GM10248 (cell line): ENCODE measurements at places on chromosomes 1 and 21.
A peak's percentile ranks its signal among the peaks of the same experiment; 100 is the strongest.

DNA sequence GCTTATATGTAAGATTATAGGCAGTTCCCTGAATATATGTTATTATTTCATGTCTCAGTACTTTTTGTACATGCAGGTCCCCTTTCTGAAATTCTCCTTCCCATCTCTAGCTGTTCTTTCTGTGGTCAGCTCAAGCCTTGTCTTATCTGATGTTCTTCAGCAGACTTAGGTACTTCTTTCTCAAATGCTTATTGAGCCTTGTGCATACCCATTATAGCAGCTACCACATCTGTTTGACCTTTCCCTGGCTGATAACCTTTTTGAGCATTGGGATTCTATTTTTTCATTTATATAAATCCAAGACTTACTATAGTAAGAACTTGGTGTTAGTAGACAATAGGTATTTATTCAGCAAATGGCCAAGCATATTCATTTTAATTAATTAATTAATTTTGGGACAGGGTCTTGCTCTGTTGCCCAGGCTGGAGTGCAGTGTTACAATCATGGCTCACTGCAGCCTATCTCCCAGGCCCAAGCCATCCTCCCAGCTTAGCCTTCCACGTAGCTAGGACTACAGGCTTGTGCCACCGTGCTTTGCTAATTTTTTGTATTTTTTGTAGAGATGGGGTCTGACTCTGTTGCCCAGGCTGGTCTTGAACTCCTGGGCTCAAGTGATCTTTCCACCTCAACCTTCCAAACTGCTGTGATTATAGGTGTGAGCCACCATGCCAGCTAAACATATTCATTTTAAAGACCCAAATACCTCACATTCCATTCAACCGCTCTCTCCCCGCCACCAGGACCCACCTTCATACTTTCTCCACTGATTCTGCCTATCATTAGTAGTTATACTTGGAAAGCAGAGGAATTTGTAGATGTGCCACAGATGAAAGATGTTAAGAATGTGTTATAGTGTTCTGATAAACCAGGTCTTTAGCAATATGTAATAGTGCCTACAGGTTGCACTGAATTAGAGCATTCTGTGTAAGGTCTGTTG lies 16.7 kb downstream of the TIPRL start:
- DNase-seq = no peak

GRCh38 chr1:33346927-33347649 lies 26.2 kb upstream of the A3GALT2 start:
- no peak for DNase-seq

DNA sequence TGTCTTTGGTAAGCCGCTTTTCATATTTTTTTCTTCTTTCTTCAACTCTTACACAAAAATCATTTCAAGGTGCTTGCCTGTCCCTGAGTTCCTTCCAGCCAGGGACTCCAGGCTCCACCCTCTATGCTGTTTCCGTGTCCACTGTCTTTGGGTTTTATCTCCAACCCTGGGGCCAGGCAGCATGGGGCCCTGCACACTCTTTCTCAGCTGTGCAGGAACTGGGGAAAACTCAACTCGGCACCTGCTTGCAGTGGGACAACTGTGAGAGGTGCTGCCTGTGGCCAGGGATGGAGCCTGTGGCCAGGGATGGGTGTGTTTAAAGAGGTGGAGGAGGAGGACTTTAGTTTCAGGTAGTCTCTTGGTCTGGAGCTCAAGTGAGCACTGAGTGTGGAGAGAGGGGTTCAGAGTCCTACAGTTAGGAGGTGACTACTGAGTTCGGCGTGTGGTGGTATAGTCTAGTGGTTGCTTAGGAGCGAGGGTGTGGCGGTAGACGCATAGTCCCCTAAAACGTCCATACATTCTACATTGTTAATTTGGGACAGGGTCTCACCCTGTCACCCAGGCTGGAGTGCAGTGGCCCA lies 13.4 kb downstream of the TNFRSF8 start:
- no peak for DNase-seq

GRCh38 chr1:165871311-165872067 lies 44.1 kb downstream of the UCK2 start:
- DNase-seq = peak; percentile 45

- DNase-seq = no peak
Observed at GRCh38 chr1:228207851-228208821, at the start of gene OBSCN. Gene OBSCN, plus strand, starts transcription at chr1:228208044. Its CDS starts 3,740 bp downstream, at chr1:228211784.
